ENCODE measurements at places on chromosomes 2 and 18. TPM values are rescaled to one million over a fixed set of nuclear protein-coding genes. Genes with fewer than 3 reads are reported as not detected.

PROM2 gene
- 0.65 TPM for total RNA-seq

FAM161A gene
- 3.8 TPM for total RNA-seq

PGAP1 gene
- total RNA-seq = 7.6 TPM

PLCL1 gene
- total RNA-seq = 10.7 TPM

CCDC121 gene
- total RNA-seq = 1.3 TPM

SGPP2 gene
- not detected for total RNA-seq

UBE2E3 gene
- 56.7 TPM for total RNA-seq

BOK gene
- 34.4 TPM for total RNA-seq

AQP12A gene
- not detected for total RNA-seq

GALM gene
- total RNA-seq = 13.1 TPM

TANC1 gene
- 53.0 TPM for total RNA-seq

SERPINB5 gene
- total RNA-seq = not detected

IL1RL2 gene
- under 0.01 TPM for total RNA-seq

IL36RN gene
- not detected for total RNA-seq

GNAL gene
- total RNA-seq = 0.15 TPM

UGT1A9 gene
- total RNA-seq = not detected

RAPH1 gene
- 14.6 TPM for total RNA-seq

C2orf42 gene
- 11.0 TPM for total RNA-seq

ADD2 gene
- 2.9 TPM for total RNA-seq

KCNG2 gene
- not detected for total RNA-seq

IL1A gene
- 2.9 TPM for total RNA-seq

DPYSL5 gene
- total RNA-seq = not detected

DSC2 gene
- total RNA-seq = under 0.01 TPM

AQP12B gene
- not detected for total RNA-seq

ABCG8 gene
- not detected for total RNA-seq

MAPRE3 gene
- total RNA-seq = 0.65 TPM

CAPG gene
- total RNA-seq = 39.7 TPM

Measured in epithelial cell of umbilical artery (primary cell).